NCI-H1105 (cell line): ENCODE measurements at places on chromosomes 1 and 21.

DNA sequence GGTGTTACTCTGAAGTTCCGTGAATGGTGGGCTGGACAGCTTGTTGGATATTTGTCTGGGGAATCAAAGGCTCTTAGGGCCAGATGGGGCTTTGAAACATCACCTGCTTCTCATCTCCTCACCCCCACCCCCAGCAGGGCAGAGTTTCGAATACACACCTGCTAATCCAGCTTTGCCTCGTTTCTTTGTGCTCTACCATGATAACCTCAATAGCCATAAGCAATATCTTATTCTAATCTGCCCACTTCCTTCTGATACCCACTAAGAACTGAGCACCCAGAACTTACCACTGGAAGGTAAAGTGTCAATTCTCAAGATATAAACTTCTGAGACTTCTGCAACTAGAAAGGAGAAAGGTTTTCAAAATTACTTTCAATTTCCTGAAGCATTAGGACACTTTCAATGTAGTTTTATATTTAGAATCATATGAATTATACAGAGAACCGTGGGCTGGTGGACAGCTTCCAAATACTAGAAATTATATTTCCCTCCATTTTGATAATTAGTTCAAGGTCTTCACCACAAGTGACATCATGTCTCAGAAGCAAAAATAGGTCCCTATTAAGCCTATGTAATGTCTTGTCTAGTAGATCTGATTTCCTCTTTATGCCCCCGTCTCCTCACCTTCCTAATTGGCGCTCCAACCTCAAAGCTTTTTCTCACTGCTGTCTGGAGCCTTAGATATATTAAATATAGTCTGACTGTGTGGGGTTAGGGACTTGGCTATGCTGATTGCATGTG is 64.4 kb upstream of the NEK2 start:
- no peak for DNase-seq

DNA sequence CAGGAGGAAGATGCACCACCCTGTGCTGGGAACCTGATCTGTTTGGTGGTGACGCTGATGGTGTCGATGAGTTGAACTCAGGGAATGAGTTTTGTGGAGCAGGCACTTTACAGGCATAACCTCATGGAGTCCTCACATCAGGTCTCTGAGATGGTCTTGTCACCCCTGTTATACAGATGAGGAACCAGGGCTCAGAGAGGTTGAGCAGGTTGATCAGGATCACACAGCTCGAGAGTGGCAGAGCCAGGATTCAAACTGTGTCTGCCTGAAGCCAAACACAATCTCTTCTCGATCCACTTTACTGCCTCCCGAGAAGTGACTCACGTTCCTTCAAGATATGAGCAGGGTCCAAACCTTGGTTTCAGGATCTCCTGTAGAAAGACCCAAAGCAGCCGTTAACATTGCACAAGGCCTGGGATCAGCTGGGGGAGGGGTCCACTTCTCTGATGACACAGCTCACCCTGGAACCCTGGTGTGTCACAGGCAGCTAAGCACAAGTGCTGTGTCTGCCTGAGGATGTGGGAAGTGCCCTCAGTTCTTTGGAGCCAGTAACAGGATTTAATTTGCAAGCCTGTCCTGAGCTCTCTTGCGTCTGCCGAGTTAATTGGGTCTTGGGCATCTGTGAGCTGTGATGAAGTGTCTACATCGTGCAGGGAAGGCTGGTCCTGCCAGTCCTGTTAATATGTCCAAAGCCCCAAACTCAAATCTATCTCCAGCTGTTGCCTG is 65.4 kb upstream of the STUM start:
- DNase-seq: no peak

DNA sequence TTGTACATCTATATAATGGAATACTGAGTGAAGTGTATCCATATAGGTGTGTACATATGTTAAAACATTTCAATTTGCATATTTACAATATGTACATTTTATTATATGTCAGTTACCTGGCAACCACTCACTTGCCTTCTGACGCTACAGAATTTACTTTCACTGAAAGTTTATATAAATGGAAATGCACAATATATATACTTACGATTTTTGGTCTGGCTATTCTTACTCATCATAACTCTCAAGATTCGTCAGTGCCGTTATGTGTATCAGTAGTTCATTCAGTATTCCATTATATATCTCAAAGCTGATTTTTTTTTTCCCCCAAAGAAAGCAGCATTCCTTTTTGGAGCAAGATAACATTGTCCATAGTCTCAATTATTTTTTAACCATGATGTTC is 138.2 kb downstream of the PCBP3 start:
- DNase-seq: no peak

- DNase-seq: peak; percentile 61
These were observed 428 bp downstream of the POGZ start for GRCh38 chr1:151458802-151459330.

DNA sequence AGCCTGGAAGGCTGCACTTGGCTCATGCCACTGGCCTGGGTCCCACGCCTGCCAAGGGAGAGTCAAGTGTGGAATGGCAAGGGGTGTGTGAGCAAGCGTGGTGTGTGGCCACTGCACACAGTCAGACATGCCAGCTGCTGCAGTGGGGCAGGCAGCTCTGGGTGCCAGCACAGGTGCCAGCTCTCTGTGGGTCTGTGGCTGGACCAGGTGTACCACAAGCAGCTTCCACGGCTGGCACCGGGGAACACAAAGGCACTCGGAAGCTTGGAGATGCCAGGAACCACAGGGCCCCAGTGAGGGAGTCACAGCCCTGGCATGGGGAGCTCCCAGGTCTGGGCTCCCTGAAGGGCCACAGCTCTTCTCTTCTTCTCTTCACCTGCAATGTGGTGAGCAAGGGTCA is 34.8 kb downstream of the ACTL8 start:
- no peak for DNase-seq

GRCh38 chr1:180571060-180571831 is 12.5 kb downstream of the OVAAL start:
- DNase-seq: no peak

GRCh38 chr1:25037174-25038074 is 107.3 kb upstream of the RUNX3 start:
- no peak for DNase-seq

GRCh38 chr1:47751193-47751592 is 246.0 kb downstream of the TRABD2B start:
- DNase-seq: no peak

DNA sequence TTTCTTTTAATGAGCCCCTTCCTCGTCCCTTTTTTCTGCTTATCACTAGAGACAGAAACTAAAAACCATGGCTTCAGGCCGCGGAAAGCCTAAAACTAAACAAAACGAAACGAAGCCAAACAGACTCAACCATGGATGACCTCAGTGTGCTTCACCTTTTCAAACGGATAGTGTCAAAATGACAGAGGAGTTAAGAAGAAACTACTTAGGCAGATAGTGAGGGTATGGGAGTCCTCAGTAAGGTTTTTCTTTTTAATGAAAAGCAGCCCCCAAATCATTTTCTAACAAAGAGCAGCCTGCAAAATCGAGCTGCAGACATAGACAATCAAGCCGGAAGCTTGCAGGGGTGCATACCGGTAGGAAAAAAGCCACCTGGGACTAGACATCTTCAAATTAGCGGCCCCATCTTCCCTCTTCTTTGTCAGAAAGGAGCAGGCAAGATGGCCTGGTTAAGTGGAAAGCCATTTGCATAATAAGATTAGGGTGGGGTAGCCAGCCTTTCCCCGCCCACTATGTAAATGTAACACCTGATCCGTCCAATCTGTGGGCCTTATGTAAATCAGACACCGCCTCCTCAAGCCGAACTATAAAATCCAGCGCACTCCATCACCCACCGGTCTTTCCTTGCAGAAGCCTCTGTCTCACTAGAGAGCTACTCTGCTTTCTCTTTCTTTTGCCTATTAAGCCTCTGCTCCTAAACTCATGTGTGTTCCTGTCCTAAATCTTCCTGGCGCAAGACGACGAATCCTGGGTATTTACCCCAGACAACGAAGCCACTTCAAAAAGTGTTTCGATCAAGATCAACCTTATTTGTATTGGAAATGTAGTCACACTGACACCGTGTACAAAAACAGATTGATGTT is 6.2 kb upstream of the ERO1B start:
- no peak for DNase-seq

DNA sequence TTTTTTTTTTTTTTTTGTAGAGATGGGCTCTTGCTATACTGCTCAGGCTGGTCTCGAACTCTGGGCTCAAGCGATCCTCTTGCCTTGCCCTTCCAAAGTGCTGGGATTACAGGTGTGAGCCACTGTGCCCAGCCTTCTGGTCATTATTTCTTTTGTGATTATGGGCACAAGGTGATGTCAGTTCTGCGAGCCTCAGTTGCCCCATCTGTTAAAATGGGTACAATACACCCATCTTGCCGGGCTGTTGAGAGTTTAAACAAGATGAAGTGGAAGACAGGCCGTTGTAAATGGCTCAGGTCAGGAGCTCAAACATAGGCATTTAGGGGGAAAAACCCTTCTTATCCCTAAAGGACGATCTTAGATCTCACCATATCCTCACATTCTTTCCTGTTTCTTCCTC is 53.7 kb upstream of the WNT4 start:
- no peak for DNase-seq

GRCh38 chr1:101235696-101236515 is 913 bp upstream of the S1PR1 start:
- DNase-seq: no peak
